Aorta (tissue), 5 donors: ENCODE measurements at places on chromosomes 1 and 21. TPM values are rescaled to one million over a fixed set of nuclear protein-coding genes. Genes with fewer than 3 reads are reported as not detected.

SLC44A3 gene
- total RNA-seq: 3.3 TPM

ZDHHC18 gene
- 18.0 TPM for total RNA-seq

PLA2G4A gene
- 4.6 TPM for total RNA-seq

C4BPA gene
- total RNA-seq: 0.33 TPM

OR2L5 gene
- total RNA-seq: not detected

S100A6 gene
- total RNA-seq: 934 TPM

PDPN gene
- total RNA-seq: 16.6 TPM

TRPM2 gene
- 15.8 TPM for total RNA-seq

TCP10L gene
- 1.5 TPM for total RNA-seq

CDKN2C gene
- 8.8 TPM for total RNA-seq

NES gene
- total RNA-seq: 47.9 TPM

PODN gene
- total RNA-seq: 54.8 TPM

SMIM1 gene
- total RNA-seq: 5.6 TPM

ADAM30 gene
- not detected for total RNA-seq

ERICH3 gene
- total RNA-seq: not detected

RAB7B gene
- 11.4 TPM for total RNA-seq

F11R gene
- 21.7 TPM for total RNA-seq

TRIM58 gene
- total RNA-seq: 1.3 TPM

GPATCH2 gene
- total RNA-seq: 13.8 TPM

SLC1A7 gene
- 1.4 TPM for total RNA-seq

LRRC39 gene
- 1.4 TPM for total RNA-seq

SLAMF7 gene
- 2.9 TPM for total RNA-seq

PTCH2 gene
- total RNA-seq: 6.3 TPM

IL24 gene
- total RNA-seq: not detected
